ENCODE measurements at places on chromosomes 11 and 22.

GRCh38 chr11:19868281-19868821 is 155.7 kb downstream of the NAV2 start:
- no peak for DNase-seq

GRCh38 chr11:70129051-70129592 is 51.0 kb downstream of the ANO1 start:
- no peak for DNase-seq

DNA sequence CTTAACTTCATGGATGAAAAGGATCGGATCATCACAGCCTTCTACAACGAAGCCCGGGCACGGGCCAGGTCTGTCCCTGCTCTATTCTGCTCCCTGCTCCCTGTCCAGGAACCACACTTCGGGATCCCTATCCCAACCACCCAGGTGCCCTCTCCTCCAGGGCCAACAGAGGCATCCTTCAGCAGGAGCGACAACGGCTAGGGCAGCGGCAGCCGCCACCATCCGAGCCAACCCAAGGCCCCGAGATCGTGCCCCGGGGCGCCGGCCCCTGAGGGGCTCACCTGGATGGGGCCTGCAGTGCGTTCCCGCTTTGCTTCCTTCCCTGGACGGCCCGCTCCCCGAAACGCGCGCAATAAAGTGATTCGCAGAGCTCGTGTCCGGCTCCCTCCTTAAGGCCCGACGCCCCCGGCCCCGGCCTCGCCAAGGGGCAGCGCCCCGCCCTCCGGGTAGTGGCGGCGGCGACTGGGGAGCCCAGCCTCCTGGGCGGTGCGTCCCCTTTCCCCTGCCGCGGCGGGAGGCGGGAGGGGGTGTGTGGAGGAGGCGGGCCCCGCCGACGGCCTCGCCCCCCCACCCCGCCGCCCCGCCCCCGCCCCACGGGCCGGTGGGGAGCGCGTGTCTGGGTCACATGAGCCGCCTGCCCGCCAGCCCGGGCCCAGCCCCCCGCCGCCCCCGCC is at the start of gene VEGFB:
Gene VEGFB (plus strand): TSS at position 672 of the 674 bp plus-strand sequence. CDS start 250 bp downstream, outside the sequence.
- peak; percentile 46 for DNase-seq

GRCh38 chr11:85595285-85595884 is 31.8 kb downstream of the DLG2 start:
- peak; percentile 68 for DNase-seq

- DNase-seq: peak; percentile 31
Observed at GRCh38 chr22:26559961-26560575, 29.9 kb downstream of the TPST2 start.

DNA sequence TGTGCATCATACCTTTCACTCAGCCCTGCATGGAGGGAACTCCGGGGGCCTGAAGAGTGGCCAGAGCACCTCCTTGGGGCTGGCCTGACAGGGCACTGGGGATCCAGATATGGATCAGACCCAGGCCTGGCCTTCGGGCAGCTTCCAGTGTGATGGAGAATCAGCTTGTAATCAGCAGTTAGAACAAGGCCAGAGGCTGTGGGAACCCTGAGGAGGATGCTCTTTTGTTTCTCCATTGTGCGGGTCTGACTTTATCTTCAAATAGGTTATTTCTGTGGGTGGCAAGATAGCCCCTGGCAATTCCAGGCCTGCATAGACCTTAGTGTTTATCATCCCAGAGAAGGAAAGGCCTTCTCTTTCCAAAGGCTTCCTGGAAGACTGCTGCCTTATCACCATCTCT is 12.3 kb downstream of the DGAT2 start:
- DNase-seq: no peak

DNA sequence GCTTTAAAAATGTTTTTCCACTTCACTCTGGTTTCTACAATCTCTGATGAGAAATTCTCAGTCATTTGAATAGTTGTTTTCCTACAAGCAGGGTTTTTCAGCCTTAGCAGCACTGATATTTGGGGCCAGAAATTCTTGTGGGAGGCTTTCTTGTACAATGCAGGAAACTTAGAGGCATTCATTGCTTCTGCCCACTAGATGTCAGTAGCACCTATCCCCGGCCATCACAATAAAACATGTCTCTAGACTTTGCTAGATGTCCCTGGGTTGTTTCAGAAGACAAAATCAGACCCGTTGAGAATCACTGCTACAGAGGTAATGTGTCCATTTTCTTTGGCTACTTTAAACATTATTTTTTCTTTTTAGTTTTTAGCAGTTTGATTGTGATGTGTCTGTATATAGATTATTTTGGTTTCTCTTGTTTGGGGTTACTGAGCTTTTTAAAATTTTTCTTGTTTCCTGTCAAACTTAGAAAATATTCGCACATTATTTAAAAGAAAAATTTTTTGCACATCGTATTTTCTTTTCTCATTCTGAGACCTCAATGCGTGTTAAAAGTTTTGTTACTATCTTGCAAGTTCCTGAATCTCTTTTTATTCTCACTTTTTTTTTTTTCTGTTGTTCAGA is 60.8 kb upstream of the CCDC179 start:
- peak; percentile 22 for DNase-seq

GRCh38 chr11:28227460-28227859 is 119.3 kb downstream of the METTL15 start:
- no peak for DNase-seq

DNA sequence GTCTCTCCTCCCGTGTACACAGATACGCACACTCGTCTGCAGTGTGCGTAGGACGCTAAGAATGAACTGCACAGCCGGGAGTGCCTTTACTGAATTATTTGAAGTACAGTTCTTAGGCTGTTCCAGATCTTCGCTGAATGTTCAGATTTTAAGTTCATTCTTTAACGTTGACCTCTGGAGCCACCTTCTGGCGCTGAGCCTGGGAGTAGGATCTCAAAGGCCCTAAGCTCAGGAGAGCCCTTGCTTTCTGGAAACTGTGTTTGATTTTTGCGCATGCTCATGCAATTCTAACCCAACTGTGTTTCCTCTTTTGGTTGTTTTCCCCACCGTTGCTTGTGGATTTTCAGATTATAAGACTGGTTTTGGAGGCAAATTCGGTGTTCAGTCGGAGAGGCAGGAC is 22.8 kb downstream of the CTTN start:
- DNase-seq: peak; percentile 19

GRCh38 chr11:115605871-115606497 is 101.8 kb upstream of the CADM1 start:
- DNase-seq: no peak

DNA sequence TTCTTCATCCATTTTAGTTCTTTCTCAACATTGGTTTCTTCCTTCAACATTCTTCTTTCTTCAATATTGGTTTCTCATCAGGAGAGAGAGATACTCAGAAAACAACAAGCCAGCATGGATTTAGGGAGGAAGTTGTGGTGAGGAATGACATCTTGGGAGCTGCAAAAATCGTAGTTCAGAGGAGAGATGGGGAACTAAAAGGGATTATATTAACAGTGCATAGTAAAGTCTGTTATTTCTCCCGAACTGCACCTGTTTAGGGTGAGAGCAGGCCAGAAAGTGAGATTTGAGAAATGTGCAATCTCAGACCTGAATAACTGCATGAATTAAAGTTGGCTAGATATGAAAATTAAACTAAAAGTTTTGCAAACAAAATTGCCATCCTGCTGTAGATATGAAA is 94.5 kb downstream of the CASP12 start:
- DNase-seq: peak; percentile 25

Data from suppressor macrophage treated with lipopolysaccharide for 4 hours (primary cell).